CD4-positive, alpha-beta T cell treated with Interferon alpha-2 for 1 hour (primary cell): ENCODE measurements at places on chromosomes 4 and X.
A peak's percentile ranks its signal among the peaks of the same experiment; 100 is the strongest.

DNA sequence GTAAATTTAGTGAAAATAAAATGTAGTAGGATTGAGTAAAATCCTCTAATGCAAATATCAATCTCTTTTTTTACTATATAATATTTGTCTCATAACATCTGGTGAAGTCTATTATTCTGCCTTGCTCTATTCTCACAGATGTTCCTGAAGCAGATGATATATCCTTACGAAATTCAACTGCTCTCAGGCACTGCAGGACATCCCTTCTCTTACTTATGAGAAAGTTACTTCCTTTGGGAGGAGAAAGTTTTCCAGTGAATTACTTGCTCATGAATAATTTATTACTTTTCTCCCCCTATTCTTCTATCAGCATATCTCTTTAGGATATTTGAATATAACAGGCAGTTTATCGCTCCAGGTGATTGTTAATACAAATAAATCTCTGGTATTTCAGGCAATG lies 75.6 kb upstream of the AGA start:
- no peak for DNase-seq

DNA sequence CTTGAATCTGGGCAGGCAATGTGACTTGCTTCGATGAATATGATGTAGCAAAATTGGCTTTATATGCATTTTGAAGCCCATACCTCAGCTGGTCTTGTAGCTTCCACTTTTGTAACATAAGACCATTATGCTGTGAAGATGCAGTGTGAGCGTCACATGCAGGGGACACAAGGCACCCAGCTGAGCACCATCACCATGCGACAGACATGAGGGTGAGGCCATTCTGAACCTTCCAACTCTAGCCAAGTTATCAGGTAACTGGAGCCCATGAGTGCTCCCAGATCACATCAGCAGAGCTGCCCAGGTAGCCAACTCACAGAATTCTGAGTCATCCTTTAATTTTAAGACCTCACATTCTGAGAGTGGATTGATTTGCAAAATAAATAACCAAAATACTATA lies 705.9 kb downstream of the FSTL5 start:
- no peak for DNase-seq

GRCh38 chr4:4583606-4584005 lies 41.8 kb upstream of the STX18 start:
- DNase-seq = no peak

DNA sequence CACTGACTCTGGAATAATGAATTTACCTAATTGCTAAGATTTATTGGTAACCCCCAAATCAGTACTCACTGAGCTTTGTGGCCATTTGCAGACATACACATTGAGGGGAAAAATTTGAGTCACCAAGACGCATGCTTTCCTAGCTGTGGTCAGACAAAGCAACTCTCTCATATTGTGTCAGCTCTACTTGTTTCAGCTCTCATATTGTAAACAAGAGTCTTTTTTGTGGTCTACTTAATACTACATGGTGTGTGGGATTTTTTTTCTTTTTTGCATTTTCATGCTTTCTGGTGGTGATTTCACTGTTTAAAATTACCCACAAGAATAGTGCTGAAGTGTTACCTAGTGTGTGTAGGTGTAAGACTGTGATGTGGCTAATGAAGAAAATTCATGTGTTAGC lies 428.2 kb upstream of the GALNT7 start:
- DNase-seq = no peak

GRCh38 chr4:147378780-147379179 lies 102.1 kb upstream of the EDNRA start:
- no peak for DNase-seq

GRCh38 chr4:86918539-86919072 lies 16.2 kb upstream of the AFF1 start:
- no peak for DNase-seq

DNA sequence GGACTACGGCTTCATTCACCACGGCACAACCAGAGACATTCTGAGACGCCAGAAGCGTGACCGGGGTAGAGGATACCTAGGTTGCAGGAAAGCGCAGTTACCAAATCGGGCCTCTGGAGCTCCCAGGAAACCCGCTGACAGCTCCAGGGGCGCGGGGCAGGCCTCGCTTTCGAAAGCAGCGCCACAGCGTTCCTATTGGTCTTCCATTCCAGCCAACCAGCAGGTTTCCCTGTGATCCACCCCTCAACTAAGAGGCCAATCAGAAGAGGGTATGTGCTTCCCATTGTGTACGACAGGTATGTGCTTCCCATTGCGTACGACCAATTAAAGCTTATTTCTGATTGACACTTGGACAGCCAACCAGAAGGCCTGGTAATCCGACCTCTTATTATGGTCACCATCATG lies 14.9 kb downstream of the SNX12 start:
- DNase-seq = peak; percentile 8

DNA sequence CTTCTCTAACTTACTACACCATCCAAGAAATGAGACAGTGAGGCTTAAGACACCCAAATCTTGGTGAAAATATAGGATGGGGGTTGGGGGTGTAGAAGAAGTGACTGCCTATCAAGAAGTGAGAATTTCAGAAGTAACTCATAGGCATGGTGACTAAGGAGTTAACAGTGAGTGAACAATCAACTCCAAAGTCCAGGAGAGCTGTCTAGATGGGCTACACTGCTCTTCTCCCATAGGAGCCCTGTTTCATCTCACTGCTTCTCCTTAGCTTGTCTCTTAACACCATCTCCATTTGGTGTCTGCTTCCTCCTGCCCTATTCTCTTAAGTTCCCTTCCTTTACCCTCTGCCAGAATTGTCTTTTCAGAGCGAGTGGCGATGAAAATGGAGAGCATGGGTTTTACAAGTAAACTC lies 22.7 kb downstream of the FABP2 start:
- DNase-seq = peak; percentile 20

DNA sequence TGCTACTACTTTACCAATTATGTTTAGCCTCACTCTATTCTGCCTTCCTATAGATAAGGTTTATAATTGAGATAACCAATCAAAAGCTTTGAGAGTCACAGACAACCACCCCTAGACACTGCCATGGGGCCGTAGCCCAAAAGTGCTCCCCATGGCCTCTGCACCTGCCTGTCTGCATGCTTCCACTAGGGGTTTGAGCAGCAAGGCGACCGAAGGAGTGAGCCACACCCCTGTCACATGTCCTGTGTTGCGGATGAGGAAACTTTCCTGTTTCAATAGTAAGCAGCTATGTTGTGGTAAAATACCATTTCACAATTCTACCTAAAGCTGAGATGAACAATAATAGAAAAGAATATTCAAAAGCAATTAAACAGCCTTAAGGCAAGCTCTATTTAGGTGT lies 856.0 kb upstream of the FRG1 start:
- DNase-seq = no peak

- no peak for DNase-seq
Observed at GRCh38 chrX:125533352-125533751, 213.7 kb downstream of the TEX13C start.

GRCh38 chr4:79181190-79181589 lies 144.7 kb downstream of the NAA11 start:
- DNase-seq = no peak

GRCh38 chrX:69050051-69050765 lies 115.0 kb downstream of the PJA1 start:
- DNase-seq = no peak

- no peak for DNase-seq
Observed at GRCh38 chr4:7766086-7766485, 173.6 kb downstream of the AFAP1 start.

- DNase-seq = peak; percentile 14
Observed at GRCh38 chrX:14496674-14497073, 32.7 kb upstream of the GLRA2 start.

DNA sequence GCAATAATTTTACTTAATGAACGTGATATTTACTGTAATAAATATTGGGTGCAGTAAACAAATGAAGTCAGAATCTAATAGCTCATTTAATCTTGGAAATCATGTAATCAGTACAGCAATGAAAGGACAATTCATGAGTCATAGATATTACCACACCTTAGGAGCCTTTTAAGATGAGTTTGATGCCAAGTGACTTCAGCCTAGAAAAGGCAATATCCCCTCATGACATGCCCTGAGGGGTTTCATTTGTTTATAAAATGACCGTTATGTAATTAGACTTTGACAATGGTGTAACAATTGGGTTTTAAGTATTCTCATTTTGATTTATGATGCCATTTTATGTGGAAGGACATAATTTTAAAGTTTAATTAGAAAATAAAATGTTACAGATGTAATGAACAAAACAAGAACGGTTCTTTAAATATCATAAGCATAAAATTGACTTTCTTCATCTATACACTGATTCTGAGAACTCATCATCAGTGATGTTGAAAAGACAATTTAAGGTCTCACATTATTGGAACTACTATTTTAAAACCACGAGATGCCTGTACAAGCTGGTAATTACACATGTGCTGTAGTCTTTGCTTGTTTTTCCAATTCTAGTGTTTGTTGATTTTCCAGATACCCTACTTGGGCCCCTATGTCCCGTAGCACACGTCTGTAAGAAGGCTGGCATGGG lies 5.0 kb downstream of the FGF2 start:
- no peak for DNase-seq

GRCh38 chr4:86970447-86971354 lies 35.9 kb downstream of the AFF1 start:
- DNase-seq = no peak

- no peak for DNase-seq
Observed at GRCh38 chrX:72122621-72123337, 8.9 kb downstream of the RTL5 start.

DNA sequence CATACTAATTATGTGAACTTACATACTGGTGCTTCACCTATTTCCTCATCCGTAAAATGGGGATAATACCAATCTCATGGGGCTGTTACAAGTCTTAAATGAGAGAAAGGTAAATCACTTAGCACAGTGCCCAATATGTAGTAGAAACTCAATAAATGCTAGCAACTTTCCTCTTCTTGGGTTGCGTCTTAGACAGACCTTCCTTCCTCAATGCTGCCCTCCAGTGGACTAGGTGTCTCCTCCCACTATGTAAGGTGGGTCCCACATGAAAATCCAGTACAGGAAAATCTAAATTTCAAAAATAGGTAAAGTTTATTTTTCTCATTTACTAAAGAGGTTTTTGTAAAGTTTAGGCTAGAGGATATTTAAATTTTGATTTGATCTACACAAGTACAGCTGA lies 20.6 kb downstream of the ZDHHC9 start:
- DNase-seq = peak; percentile 70

DNA sequence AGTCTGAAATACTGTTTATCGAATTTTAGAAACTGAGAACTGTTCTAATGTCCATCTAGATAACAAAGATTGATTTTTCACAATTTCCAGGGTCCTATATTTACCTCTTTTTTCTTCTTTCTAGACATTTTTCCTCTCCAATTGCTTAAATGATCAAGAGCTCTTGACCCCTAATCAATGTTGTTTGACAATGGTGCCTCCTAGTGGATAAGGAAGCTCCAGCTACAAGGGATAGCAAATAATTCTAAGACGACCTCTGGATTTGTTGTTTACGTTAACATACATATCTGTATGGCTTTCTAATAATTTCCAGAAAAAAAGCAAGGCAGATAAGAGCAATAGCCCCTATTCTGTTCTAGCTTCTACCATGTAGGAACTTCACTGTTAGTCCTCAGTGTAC lies 35.8 kb downstream of the GPR82 start:
- no peak for DNase-seq

DNA sequence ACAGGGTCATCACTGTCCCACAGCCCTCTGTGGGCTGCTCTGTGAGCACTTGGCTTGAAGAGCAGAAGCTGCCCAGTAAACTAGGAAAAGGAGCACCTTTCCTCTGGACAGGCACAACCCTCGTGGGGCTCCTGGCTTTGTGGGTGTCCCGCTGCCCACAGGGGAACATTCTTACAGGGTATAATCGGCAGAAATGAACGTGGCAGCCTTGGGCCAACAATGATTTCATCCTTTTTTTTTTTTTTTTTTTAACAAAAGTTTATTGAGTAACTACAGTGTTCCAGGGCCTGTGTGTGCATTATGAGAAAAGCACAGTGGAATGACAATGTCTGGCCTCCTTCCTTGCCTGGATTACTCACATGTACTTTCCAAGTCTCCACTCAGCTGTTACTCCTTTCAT lies 197.2 kb downstream of the PDGFC start:
- DNase-seq = no peak

DNA sequence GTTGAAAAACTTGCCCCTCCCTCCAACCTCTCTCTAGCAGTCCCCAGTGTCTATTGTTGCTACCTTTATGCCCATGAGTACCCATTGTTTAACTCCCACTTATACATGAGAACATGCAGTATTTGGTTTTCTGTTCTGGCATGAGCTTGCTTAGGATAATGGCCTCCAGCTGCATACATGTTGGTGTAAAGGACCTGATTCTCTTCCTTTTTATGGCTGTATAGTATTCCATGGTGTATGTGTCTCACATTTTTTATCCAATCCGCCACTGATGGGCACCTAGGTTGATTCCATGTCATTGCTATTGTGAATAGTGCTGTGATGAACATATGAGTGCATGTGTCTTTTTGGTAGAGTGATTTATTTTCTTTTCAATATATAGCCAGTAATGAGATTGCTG lies 50.0 kb upstream of the GPC4 start:
- DNase-seq = no peak

DNA sequence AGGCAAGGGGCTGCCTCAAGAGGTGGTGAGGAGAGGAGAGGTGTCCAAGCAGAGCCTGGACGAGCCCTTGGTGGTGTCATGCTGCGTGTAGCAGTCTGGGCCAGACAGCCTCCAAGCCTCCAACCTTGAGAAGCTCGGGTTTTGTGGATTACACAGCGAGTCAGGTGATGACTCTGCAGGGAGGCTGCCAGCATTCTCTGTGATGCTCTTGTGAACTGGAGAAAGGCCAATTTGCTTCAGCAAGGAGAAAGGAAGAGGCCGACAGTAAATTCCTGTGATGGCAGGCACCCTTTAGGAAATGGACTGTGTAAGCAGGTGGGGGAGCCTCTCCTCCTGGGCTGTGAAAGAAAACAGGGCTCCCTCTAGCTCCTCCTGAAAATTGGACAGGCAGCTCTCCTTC lies 36.0 kb upstream of the CD99L2 start:
- DNase-seq = no peak

GRCh38 chr4:128516301-128516969 lies 228.8 kb upstream of the PGRMC2 start:
- DNase-seq = no peak

- DNase-seq = no peak
Observed at GRCh38 chr4:38695809-38696208, 31.8 kb downstream of the KLF3 start.

GRCh38 chrX:7985568-7985967 lies 58.4 kb upstream of the PNPLA4 start:
- no peak for DNase-seq

DNA sequence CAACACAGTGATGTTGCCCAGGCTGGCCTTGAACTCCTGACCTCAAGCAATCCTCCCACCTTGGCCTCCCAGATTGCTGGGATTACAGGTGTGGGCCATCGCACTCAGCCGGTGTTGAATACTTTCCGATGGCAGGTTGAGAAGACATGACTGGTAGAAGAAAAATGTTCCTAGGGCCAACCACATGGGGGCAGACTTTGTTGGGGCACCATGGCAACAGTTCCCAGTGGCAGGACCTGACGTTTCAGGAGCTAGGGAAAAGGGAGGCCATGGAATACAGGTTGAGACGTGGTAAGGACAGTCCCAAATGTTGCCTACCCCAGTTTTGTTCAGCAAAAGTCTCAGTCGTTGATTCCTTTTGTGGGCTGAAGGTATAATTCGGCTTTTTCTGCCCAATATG lies 134.6 kb downstream of the ASMT start:
- no peak for DNase-seq
